Stimulated activated naive CD4-positive, alpha-beta T cell treated with Interleukin-2 at 50 U/mL for 16 hours (primary cell): ENCODE measurements at places on chromosomes 4 and X.

GRCh38 chr4:154082760-154083535 lies 294.1 kb upstream of the SFRP2 start:
- no peak for DNase-seq

DNA sequence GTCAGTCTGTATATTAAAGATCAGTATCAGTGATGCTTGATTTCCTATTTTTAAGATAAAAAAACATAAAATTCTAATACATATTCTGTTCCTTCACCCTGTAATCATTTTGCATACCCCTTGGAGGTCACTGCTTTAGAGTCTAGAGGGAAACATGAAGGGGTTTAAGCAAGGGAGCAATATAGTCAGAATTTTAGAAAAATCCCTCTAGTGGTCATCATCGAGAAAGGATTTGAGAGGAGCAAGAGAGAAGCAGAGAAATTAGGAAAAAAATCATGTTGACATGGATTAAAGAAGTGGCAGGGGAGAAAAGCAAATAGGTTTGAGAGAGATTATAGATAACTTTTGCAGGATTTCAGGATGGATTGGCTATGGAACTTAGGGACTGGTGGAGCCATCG lies 11.1 kb downstream of the APEX2 start:
- DNase-seq: no peak

DNA sequence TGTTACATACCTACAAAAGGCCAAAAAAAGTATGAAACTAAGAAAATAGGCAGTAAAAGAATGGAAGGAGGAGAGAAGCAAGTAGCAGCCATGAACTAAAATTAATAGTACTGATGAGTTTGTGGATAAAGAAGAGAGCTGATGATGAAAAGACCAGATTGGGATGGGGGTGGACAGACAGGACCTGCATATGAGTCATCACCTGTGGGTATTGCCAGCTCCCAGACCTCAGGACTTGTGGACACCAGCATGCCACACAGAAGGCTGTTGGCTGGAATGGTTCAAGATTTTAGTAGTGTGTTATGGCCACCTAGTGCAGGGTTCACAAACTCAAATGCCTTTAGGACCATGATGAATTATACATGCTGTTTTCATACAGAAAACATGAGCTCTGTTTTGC lies 58.9 kb downstream of the ARX start:
- no peak for DNase-seq

DNA sequence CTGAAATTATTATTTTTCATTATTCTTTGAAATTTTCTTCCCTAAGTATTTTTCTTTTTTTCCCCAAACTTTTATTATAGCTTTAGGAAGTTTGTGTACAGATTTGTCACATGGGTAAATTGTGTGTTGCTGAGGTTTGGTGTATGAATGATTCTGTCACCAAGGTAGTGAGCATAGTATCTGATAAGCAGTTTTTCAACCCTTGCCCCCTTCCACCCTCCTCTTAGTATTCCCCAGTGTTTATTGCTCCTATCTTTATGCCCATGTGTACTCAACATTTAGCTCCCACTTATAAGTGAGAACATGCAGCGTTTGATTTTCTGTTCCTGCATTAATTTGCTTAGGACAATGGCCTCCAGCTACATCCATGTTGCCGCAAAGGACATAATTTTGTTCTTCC lies 103.9 kb upstream of the MAGEB2 start:
- no peak for DNase-seq

DNA sequence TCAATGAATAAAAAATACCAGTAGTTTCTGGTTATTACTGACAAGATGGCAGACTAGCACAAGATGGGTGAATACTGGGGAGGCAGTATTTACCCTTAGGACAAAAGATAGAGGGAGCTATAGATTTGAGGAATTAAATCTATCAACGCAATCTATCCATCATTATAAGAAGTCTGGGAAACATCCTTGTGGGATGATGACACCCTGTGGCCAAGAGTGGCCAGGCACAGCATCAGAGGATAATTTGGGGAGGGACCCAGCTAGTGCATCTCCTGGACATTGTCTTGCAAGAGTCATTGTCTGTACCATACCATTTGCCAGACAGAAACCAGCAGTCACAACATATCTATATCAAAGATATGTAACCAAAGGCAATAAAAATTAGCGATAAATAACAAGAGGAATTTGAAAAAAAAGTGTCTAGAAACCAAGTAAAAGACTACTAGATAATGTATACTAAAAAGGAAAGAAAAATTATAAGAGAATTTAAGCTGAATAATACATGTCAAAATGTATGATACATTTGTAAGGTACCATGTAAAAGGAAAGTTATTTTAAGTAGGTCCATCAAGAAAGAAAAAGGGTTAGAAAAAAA lies 22.9 kb downstream of the KCTD8 start:
- no peak for DNase-seq

GRCh38 chr4:17932041-17932440 lies 89.5 kb downstream of the LCORL start:
- DNase-seq: no peak

- DNase-seq: no peak
These were observed 186.7 kb upstream of the VEGFC start for GRCh38 chr4:176979416-176979815.

DNA sequence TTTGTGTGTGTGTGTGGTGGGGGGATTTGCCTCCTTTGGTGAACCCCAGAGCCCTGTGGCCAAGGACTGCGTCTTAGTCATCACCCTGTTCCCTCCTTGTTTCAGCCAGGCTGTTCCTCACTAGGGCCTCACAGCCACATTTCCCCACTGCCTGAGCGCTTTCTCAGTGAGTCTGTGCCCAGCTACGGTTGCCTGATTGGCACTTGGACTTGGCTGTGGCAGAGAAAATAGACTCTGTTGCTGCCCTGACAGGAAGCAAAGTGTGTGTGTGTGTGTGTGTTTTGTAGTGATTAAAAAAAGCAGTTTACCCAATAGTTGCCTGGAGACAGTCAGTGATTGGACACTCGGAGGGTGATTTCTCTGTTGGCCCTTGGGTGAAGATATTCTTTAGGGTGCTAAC lies 113.0 kb downstream of the UCHL1 start:
- no peak for DNase-seq

GRCh38 chr4:2574009-2574408 lies 37.6 kb downstream of the FAM193A start:
- no peak for DNase-seq

DNA sequence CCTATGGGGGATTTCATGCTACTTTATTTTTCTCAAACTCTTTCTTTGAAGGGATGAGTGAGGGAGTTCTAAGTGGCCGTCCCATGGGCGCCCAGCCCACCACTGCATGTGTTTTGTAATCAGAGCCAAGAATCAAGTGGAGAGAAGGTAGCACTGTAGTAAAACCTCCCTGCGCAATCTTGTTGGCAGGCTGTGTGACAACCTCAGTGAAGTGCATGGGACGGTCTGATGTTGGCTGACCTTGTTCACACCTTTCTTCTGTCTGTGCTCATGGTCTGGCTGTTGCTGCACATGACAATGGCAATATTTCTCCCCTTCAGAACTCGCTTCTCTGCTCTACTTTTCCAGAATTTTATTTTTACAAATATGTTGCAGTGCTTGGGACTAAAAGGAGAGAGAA lies 71.2 kb upstream of the SHISA3 start:
- DNase-seq: no peak

DNA sequence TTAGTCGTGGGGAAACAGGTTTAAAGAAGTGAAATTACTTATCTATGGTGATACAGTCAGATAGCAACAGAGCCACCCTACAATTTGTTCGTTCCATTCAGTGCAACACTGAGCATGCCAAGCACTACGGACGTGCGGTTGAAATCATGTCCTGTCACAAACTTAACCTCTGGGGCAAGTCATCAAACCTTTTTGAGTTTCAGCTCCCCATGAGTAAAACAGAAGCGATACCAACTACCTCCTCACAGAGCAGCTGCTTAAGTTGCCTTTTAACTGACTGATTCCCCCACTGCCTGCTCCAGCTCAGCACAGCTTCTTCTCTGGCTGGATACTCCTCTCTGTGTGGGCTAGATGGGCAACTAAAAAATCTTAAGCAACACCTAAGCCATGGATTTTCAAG lies 36.0 kb downstream of the LHFPL1 start:
- DNase-seq: no peak

DNA sequence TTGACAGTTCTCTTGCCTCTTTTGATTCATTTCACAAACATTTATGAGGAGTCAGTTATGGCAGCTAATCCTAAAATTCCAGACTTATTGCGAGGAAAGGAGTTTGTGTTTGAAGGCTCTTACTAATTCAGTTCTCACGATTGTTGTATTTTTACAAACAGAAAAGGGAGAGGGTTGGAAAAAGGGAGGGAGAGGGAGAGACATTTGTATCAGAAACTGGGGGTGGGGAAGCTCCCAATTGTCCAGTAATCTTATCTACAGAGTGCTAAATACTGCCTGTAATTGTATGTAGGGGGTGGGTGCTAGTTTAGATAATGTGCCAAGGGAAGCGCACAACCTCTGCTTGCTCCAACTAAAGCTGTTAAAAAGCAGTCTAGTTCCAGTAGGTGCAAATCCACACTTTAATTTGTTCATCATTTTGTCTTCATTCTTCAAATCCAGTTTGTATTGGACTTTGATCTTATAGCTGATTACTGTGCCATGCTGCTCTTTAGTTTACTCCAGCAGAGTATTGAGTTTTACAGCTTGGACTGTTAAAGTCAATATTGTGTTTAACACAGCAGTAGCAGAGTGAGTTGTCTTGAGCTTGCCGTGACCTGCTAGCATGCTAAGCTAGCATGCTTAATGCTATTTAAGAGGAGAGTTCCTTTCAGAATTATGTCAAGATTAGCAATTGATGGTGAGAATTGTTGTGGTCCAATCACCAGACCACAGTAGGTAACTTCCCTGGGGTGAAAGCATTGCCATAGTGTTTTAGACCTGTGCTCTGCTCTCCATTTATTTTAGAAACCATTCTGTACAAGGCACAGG lies 13.9 kb downstream of the FNIP2 start:
- no peak for DNase-seq

- DNase-seq: no peak
These were observed 28.2 kb downstream of the SAT1 start for GRCh38 chrX:23811108-23811651.

DNA sequence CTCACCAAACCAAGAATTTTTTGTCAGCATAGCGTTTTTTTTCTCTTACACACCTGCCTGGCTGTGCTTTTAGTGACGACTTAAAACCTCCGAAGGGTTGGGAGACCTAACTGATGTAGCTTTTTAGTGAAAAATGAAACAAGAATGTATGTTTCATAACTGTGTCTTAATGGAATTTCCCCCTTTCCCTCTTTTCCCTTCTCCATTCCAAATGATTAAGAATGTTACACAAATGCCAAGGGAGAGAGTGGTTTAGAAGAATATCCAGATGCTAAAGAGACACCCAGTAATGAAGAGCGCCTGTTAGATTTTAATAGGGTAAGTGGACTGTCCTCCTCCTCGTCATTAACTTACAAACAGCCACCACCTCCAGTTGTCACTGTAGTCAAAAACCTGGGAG lies 33.2 kb upstream of the TBC1D14 start:
- no peak for DNase-seq

GRCh38 chrX:40008791-40009461 lies 88.8 kb downstream of the BCOR start:
- DNase-seq: peak; percentile 26

DNA sequence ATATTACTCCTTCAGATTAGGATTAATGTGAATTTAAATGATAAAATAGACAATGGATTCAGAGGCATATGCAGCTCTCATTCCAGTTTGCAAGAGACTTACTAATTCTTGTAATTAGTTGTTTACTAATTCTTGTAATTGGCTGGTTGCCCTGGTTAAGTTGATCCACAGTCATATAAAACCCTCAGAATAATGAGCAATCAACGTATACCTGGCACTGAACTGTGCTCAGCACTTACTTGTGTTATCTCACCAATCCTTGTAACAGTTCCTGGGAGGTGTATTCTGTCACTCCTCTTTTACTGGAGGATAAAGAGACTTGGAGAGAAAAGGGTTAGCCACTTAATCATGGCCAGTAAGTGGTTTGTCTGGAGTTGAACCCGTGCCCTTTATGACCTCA lies 10.5 kb downstream of the HERC5 start:
- no peak for DNase-seq

DNA sequence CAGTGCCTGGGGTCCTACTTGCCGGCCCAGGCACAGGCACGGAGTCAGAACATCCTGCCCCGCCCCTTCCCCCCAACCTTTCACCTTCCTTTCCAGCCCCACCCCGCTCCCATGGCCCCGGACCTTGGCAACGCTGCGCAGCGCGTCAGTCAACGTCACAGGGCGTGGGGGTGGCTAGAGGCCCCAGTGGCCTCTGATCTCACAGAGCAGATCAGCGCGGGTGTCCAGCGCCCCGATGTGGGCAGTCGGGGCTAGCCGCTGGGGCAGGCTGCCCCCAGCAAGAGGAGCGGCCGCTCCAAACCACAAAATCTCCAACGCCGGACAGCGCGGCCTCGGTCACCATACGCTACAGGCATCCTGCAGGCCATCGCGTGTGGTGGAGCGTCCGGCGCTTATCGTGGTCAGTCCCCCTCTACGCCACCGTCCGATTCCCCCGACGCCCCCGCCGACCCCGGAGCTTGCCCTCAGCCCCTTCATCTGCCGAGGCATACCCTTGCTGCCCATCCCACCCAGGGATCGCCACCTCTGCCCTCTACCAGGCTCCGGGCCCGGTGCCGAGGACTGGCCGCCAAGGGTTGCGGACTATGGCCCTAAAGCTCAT lies 69.6 kb upstream of the APOOL start:
- DNase-seq: no peak

DNA sequence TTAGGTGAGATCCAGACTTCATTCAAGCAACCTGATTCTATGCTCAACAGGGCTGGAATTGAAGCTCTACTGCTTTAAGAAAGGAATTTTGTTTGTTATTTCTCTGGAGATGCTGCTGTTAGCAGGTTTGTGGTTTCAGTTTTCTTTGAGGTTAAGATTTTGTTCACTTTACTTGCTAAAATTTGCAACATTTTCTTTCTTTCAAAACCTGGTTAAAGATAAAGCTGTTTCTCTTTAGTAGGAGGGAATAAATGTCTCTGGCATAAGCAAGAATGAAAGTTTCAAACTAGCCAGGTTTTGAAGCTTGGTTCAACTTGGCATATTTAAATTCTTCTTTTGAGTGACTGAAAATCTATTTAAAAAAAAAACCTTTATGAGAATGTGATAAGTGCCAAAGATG lies 660.6 kb upstream of the NR3C2 start:
- DNase-seq: no peak

DNA sequence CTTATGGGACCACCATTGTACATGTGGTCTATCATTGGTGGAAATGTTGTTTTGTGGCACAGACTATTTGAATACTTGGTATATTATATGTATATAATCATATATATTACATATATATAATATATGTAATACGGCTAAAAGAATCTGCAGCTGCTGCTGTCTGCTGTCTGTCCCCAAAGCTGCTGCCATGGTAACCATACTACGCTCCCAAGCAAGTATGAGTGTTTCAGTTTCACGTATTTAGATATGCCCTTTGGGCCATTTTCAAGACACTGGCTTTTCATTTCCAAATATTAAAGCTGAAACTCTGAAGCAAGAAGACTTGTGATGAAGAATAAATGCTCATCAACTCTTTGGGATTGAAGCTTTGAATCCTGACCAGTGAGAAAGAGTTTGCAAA lies 42.0 kb upstream of the ARSJ start:
- DNase-seq: no peak

- no peak for DNase-seq
These were observed 47.8 kb upstream of the CRMP1 start for GRCh38 chr4:5940470-5941203.

GRCh38 chr4:85398276-85398675 lies 76.7 kb upstream of the ARHGAP24 start:
- DNase-seq: no peak
